ENCODE measurements at places on chromosomes 3 and 15.
A peak's percentile ranks its signal among the peaks of the same experiment; 100 is the strongest.

DNA sequence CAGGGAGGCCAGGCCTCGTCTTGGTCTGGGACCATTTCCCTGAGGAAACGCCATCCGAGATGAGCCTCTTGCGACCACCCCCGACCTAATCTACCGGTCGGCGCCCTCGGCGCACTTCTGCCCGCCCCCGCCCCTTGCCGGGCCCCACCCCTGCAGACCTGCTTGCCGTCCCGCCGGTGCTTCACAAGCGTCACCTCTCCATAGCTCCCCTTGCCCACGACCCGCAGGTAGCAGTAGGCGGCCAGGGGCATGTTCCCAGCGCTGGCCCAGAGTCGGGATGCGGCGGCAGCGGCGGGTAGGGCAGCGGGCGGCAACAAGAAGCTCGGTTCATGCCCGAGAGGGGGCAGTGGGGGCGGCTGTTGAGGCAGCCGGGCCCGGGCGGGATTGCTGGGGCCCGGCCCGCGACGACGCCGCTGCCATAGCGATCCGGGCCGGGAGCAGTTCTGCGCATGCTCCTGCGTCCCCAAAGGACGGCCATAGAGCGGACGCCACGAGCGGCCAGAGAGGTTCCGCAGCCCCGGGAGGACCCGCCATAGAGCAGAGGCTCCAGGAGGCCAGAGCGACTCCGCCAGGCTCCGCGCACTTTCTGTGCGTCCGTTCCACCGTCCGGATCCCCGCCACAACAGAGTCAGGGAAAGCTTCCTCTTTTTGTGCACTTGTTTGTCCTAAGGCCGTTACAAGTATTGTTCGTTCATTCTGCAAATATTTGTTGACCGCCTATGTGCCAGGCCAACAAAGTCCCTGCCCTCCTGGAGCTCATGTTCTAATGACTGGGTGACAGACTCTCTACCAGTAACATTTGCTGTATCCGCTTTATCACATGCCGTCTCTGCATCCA lies at the start of gene NEK4:
NEK4 (minus strand) TSS at position 445 of the 838 bp plus-strand sequence; CDS start at position 251, 194 bp downstream.
- DNase-seq = peak; percentile 98

DNA sequence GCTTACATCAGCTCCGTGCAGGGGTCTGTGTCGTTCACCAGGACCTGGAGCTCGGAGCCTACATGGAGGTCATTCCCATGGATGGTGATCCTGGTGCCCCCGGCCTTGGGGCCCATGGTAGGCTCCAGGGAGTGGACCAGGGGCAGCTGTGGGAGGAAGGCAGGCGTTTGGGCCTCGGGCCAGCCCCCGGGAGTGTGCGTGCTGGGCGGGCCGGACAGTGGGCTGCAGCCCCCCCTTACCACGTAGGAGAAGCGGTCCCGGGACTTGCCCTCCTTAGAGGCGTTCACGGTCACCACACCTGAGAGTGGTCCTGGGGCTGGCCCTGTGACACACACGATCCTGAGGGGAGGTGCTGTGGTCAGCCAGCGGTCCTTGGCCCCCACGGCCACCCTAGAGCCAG lies 29.6 kb downstream of the H1-8 start:
- DNase-seq = no peak

DNA sequence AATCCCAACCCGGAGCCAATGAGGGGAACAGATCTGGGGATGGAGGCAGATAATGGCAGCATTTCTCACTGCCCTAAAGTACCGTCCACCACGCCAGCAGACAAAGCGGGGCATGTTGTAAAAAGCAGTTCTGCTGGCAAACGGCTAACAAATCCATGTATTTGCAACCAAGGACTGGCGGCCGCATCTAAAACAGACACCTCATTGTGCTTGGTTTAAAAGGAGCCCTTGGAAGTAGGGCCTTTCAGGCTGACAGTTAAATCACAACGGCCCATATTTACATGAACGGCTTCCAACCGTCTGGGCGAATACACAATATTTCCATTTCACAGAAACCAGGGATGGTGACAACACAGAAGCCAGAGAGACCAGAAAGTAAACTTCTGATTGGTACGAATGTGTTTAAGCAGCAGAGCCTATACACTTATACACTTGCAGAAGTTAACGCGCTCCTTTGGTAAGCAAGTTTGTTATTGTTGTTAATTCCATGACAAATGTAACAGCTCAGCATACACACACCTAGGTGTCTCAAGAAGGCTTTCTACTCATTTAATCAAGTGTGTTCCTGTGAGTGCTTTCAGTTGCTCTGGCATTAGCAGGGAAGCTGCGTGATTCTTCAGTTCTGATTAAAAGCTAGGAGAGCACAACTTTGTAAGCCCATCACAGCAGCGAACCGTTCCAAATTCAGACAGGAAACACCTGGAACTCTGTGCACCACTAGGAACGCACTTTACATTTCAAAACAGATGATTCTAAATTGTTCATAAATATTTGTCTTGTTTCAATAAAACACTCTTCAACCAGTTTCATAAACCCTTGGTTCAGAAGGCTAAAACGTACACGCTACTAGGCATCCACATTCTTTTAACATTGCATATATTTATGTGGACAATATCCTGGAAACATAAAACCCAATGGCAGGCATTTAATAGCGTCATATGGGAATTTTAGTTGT lies 112.9 kb downstream of the PDZRN3 start:
- no peak for DNase-seq

GRCh38 chr3:31522152-31522551 lies 10.6 kb upstream of the STT3B start:
- no peak for DNase-seq

DNA sequence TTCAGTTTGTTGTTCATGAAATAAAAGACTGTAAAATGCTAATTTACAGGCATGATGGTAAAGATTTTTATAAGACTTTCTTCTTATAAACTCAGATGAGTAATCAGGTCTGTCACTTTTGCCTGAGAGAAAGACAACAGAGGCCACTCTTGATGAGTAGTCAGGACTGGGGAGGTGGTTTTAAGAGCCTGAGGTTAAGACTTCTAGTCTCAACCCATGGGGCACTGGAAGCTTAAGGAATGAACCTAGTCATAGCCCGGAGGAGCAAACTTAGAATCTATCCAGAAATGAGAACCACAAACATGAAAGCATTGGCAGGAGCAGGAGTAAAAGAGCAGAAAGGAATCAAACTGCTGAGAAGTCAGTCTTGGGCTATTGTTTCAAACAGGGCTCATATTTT lies 846.3 kb upstream of the ARPP21 start:
- DNase-seq = no peak

GRCh38 chr3:23588547-23588946 lies 217.2 kb upstream of the UBE2E1 start:
- no peak for DNase-seq

DNA sequence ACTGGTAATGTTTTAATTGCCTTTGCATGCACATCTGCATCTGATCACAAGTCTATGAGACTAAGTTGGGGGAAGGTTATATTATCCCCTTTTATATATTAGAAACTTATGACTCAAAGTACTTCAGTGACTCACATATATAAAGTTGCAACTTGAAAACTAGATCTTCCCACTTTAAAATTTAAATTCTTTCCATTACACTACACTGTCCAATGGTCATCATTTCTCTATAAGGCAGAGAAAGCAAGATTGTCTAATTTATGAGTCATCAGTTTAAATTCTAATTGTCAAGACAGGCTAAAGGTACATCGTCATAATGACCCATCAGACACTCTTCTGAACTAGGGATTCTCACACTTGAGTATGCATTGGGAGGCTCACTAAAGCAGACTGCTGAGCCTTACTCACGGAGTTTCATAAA lies 37.9 kb downstream of the CPA3 start:
- no peak for DNase-seq

- no peak for DNase-seq
Observed at GRCh38 chr3:13536832-13537231, 12.1 kb upstream of the FBLN2 start.

GRCh38 chr3:154764856-154765640 lies 315.1 kb upstream of the MME start:
- DNase-seq = no peak

DNA sequence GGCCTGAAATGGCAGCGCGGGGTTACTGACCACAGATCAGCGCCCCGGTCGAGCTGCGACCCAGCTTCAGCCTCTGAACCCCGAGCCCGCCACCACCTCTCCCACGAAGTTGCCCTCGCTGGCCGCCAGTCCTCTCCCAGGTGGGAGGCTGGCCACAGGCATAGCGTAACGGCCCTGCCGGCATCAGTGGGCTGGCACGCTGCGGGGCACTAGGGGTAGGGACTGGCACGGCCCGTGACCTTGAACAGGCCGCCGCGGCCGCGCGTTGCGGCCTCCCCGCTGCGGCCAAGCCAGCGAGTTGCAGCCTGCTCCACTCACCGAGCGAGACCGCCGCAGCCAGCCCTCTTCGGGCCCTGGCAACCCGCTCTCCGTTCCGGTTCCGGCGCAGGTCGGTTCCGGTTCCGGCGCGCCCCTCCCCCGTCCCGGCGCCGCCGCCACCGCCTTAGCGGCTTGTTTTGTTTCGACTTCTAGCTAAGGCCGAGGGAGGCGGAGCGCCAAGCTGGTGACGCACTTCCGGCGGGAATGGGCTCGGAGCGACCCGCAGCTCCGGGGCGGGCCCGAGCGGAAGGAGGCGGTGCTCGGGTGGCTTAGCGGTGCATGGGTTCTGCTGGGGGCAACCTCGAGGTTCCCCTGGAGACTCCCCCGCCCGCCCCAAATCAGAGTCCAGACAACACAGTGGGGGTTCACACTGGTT lies at the start of gene USP19:
USP19 (minus strand) TSS at position 386 of the 694 bp plus-strand sequence. CDS start 1,678 bp downstream, outside the sequence.
- peak; percentile 98 for DNase-seq

DNA sequence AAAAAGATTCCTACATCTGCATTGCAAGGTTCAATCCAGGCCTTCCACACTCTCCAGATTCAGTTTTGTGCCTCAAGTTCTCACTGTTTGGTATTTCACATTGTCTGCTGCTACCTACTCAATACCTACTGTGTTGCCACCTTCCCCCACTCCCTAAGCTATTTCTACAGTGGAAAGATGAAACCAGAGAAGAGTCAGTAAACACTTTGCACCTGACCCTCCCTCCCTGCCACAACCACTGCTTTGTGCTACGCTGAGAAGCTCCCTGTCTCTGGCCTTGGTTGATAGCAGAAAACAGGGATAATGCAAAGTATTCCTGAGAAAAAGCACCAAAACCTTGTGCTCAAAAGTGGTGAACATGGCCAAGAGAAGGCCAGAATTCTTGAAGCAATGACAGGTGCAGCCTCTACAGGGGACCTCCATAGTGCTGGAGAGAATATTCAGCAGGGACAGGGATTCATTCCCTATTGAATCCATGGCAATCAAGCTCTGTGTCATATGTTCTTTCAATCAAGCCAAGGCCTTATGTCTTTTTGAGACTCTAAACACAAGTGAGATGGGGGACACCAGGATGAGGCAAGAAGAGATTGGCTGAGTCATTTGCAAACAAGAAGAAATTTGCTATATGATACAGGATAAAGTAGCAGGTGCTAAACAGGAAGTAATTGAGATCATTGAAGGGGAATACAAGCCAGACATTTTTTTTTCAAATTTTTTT lies 83.5 kb upstream of the LIPC start:
- DNase-seq = no peak

DNA sequence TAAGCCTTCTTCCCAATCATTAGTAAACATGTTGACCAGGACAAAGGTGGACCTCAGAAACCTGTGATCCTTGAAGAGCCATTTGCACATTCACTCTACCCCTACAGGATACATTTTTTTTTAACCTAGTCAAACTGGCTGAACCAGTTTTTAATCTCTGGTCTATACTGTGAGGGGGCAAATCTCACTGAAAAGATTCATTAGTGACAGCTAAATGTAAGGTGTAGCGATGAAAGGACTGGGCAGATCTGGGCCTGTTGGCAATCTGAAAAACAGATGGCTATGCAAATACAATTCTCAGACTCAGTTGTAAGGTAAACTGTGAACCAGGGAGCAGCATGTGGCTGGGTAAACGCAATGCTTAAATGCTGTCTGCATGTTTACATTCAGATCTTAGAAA lies 75.6 kb upstream of the SNTN start:
- no peak for DNase-seq
